Mucosa of descending colon (tissue), 3 donors: ENCODE measurements at places on chromosomes 4 and X. TPM values are rescaled to one million over a fixed set of nuclear protein-coding genes. Genes with fewer than 3 reads are reported as not detected.

Gene HMGN5
- 4.0 TPM for total RNA-seq

Gene GATA1
- not detected for total RNA-seq

Gene LRIT3
- total RNA-seq, result not detected

Gene RASL11B
- total RNA-seq, result 0.26 TPM

Gene CTSO
- 19.0 TPM for total RNA-seq

Gene MAP9
- 0.75 TPM for total RNA-seq
